ENCODE measurements at places on chromosomes 6 and 20. TPM values are rescaled to one million over a fixed set of nuclear protein-coding genes. Genes with fewer than 3 reads are reported as not detected.

DNA sequence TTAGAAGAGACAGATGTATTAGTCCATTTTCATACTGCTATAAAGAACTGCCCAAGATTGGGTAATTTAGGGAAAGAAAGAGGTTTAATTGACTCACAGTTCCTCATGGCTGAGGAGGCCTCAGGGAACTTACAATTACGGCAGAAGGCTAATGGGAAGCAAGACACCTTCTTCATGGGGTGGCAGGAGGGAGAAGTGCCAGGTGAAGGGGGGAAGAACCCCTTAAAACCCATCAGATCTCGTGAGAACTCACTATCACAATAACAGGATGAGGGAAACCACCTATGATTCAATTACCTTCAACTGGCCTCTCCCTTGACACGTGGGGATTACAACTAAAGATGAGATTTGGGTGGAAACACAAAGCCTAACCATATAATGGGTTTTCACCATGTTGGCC is 28.9 kb upstream of the PNRC1 start:
- DNase-seq = no peak

- no peak for DNase-seq
Observed at GRCh38 chr6:6319952-6320811, at the start of gene F13A1. Gene F13A1, minus strand, starts transcription at chr6:6320662. Its CDS starts 1,998 bp downstream, at chr6:6318664.

- no peak for DNase-seq
Observed at GRCh38 chr6:13462458-13463327, 24.7 kb downstream of the GFOD1 start.

DNA sequence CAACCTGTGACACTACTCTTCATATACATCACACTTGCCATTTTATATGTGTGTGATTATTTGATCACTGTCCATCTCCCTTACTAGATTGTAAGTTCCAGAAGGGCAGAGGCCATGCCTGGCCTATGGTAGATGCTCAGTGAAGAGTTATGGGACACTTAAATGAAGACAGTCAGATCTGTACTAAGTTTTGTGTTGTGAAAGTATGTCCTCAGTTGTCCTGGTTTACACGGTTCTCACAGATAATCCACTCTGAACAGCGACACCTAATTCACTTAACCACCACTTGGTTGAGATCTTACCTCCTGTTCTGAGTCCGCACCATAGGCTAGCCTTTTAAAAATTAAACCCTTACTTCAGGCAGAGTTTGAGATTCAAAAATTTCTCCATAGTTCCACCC is 434.1 kb upstream of the SOX4 start:
- no peak for DNase-seq

DNA sequence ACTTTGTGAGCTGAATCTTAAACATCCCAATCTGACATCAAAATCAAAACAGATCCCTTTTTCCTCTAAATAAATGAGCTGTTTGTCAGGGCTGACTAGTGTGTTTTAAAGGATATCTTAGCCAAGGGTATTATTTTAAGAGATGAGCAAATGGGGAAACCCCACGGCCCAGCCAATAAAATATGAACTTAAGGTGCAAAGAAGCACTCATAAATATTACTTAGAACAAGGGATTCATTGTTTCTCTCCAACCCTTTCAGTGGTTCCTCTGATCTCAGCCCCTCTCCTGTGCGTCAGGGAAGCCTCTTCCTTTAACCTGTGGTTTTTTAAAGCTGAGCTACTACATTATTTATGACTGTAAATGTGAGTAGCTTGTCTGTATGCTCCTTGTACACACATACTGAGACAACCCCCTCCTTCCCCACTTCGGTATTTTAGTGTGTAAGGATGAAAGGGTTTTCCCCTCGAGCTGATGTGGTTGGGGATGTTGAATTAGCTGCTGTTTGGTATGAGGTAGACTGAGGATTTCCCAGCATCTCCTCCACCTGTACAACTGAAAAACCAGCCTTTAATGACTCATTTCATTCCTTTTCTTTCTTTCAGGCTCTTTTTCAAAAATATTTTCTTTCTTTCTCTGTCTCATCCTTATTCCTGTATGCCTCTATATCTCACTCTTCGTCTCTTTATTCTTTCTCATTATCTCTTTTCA is 6.5 kb downstream of the BMP5 start:
- peak; percentile 15 for DNase-seq

DNA sequence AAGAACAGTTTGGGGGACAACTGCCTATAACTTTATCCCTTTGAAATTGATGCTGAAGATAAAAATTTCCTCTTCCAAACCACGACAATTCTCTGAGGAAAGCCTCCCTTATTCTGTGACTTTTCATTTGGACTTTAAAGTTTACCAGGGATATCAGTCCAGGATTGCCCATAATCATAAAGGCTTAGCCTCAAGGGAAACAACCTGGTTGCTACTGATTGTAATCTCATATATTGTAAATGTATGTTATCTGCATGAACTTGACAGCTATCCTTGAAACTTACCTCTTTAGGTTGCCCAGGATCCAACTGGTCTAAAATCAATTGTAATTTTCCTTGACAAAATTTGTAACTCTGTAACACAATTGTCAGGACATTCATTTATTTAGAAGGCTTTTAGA is 23.8 kb downstream of the TBC1D32 start:
- no peak for DNase-seq

DNA sequence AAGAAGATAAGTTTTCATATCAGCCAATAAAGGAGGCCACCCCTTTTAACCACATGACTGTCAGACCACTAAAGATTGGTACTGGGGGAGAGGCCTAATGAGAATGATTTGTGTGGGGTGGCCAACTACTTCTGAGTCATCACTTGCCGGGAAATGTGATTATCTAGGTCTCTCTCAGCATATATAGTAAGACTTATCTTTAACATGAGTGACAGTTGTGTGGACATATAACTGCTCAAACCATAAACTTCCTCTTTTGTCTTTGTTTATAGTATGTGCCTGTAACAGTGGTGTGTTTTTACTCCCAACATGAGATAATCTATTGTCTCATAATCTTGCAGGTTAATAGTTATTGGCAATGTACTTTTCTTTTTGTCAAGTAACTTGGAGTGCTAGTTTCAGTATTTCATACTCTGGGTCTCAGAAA is 312.4 kb downstream of the CDKAL1 start:
- no peak for DNase-seq

GRCh38 chr6:90078513-90079289 is 184.4 kb downstream of the GJA10 start:
- DNase-seq = no peak

- DNase-seq = no peak
Observed at GRCh38 chr6:31585491-31585890, 586 bp upstream of the LST1 start.

GRCh38 chr6:41226752-41227151 is 1.4 kb upstream of the TREML4 start:
- no peak for DNase-seq

GRCh38 chr6:152301021-152301764 is 336.0 kb downstream of the SYNE1 start:
- DNase-seq = no peak

- DNase-seq = no peak
Observed at GRCh38 chr6:81938014-81938856, 185.8 kb upstream of the TENT5A start.

- no peak for DNase-seq
Observed at GRCh38 chr20:51265361-51265760, 242.5 kb upstream of the KCNG1 start.

DNA sequence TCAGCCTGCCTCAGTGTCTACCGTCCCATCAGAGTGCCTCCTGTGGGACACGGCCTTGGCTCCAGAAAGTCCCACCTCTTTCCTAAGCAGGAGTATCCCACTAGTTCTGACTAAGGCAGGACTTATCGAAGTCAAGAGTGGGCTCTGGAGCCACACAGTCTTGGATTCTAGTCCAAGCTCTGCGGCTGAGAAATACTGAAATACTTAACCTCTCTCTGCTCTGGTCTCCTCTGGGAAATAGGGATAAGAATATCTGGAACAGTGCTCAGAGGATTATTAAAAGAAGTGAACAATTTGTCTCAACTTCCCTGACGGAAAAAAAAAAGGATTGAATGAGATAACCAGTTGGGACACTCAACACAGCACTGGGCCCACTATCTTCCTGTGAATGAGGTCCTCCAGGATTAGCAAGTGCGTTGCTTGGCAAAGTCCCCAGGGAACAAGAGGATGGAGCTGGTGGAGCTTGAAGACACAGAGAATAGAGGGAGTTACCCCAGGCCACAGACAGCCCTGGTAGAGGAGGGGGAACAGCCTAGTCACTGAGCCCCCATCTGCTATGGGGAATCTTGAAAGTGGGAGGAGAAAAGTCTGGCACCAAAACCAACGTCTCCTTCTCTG is 34.6 kb upstream of the FOXP4 start:
- no peak for DNase-seq

GRCh38 chr20:2320813-2321658 is 25.2 kb downstream of the TGM3 start:
- peak; percentile 14 for DNase-seq

DNA sequence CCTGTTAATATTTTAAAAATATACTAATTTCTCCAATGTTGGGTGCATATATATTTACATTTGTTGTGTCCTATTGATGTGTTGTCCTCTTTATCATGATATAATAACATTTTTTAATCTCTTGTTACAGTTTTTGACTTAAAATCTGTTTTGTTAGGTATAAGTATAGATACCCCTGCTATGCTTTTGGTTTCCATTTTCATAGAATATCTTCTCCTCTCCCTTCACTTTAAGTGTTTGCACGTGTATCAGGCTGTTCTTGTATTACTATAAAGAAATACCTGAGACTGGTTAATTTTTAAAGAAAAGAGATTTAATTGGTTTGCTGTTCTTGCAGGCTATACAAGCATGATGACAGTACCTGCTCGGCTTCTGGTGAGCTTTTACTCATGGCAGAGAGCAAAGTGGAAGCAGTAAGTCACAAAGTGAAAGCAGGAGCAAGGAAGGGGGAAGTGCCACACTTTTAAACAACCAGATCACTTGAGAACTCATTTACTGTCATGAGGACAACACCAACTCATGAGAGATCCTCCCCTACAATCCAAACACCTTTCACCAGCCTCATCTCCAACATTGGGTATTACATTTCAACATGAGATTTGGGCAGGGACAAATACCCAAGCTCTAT is 340.5 kb upstream of the SYNCRIP start:
- DNase-seq = no peak

- DNase-seq = no peak
Observed at GRCh38 chr6:1200081-1200408, 111.9 kb upstream of the FOXQ1 start.

- DNase-seq = no peak
Observed at GRCh38 chr20:19926591-19926990, 90.6 kb upstream of the NAA20 start.

DNA sequence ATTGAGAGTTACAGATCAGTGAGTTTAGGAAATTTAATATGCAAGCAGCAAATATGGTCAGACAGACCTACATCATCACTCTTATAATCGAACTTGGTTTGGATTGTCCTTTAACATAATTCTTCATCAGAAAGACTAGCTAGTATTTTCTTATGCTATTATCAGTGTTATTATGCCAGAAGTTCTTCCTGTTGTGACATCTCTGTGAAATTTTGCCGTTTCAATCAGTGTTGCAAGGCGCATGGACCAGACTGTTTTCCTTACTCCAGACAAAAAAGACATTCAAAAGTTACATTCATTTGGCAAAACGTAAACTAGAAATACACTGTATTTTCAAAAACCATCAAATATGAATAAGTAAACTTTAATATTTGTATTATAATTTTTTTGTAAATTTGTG is 5.7 kb upstream of the TENT5A start:
- DNase-seq = no peak

GRCh38 chr6:111938710-111939109 is 65.5 kb upstream of the FYN start:
- no peak for DNase-seq

DNA sequence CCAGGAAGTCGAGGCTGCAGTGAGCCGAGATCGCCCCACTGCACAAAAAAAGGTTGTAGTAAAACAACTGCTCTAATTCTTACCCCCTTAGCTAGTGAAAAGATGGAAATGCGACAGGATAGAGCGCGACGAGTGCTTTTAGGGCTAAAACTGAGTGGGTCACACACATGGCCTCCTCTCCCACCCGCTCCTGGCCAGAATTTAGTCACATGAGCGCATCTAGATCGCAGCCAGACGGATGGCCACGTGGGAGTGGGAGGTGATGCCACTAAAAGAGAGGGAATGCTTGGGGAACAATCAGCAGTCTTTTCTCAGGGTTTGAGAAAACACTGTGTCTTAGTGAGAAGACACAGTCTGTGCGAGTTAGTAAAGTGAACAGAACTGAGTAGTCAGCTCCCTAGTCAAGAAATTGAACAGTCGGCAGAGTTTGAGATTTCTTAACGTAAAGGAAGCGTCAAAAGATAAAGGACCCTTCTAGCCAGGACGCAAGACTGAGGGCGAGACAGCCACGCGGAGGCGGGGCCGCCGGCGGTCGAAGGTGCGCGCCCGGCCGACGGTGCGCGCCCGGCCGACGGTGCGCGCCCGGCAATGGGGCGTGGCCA is 664 bp upstream of the ACTR5 start:
- no peak for DNase-seq

- DNase-seq = no peak
Observed at GRCh38 chr6:118705544-118706491, 54.4 kb upstream of the CEP85L start.

- DNase-seq = no peak
Observed at GRCh38 chr20:41371371-41371770, 4.8 kb upstream of the EMILIN3 start.

DNA sequence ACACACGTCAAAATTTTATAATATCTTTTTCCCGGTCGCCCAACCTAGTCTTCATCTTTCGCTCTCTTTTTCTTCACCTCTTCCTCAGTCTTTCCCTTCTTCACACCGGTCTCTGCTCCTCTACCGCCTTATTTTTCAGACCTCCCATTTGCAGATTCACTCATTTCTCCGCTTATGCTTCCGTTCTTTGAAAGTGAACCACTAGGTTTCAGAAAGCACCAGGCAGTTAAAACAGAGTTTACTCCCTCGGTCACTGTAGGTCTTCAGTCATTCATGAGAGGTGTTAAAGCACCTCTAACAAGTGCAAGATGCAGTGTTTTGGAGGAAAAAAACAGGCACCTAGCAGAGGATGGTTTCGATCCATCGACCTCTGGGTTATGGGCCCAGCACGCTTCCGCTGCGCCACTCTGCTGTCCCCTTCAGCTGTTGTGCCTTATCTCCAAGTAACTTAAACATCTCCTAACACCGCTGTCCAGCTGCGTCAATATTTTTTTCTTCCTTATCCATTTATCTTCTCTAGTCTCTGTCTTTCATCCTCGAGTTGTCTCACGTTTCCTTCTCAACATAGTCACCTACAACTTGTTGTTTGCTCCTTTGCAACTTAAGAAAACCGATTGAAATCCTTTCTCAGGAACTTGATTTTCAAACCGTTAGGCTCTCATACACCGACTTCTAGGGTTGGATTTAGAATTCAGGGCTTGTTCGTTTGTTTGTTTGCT is 119.7 kb upstream of the ZNF184 start:
- DNase-seq = no peak

Gene BANF2
- total RNA-seq = 1.9 TPM

Gene EFCAB8
- total RNA-seq = 0.87 TPM

Gene SLC16A10
- total RNA-seq = 11.5 TPM

Gene SLC22A2
- total RNA-seq = not detected

Gene PROKR2
- not detected for total RNA-seq

Gene HLA-DOB
- total RNA-seq = 0.41 TPM

Data from prostate gland (tissue), 2 donors.